CD4-positive, alpha-beta T cell treated with Interleukin-1 beta for 1 hour (primary cell): ENCODE measurements at places on chromosomes 4 and X.

DNA sequence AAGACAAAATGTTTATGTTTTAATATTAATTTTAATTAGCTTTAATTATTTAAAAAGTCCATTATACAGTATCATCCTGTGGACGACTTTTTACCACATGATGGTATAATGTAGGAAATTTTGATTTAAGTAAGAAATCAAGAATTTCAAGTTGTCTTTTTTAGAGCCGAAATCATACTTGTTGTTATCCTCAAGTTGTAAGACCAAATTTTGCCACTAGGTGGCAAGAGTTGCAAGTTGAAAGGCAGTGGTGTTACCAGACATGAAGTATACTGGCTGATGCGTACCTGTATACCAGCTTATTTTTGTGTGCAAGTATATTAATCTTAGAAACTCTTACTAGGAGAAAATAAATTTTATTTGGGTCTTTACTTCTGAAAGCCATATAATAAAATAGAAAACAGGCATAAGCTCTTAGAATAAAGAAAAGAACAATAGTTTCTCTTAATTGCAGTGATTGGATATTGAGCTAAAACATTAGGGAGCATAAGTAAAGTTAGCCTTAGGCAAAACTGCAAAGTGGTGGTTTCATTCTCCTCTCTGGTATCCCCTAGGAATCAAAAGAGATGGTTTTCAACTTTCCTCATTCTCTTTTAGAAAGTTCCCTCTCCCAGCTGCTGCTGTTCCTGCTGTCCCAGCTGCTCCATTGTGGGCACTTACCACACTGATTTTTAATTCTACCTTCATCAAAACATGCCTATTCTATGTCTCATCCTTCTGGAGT is 118.0 kb upstream of the WDFY3 start:
- DNase-seq = peak; percentile 31

- no peak for DNase-seq
Measured at GRCh38 chr4:137861682-137862081, 329.4 kb upstream of the PCDH18 start.

- no peak for DNase-seq
Measured at GRCh38 chrX:118756101-118756500, 28.7 kb downstream of the IL13RA1 start.

DNA sequence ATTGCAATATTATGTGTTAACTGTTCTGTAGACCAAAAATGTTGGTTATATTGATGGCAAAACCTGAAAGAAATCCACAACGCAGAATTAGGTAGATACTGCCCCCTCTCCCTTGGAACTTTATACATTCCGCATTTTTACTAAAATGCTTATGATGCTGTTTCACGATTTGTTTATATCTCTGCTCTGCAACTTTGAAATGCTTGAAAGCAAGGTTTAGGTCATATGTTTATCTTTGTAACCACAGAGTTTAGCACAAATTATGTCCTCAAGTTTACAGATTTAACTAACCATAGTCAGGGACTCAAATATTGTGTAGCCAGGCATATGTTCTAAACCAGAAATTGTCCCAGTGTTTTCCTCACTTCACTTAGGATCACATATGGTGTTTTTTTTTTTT is 66.1 kb upstream of the H2AZ1 start:
- DNase-seq = no peak

DNA sequence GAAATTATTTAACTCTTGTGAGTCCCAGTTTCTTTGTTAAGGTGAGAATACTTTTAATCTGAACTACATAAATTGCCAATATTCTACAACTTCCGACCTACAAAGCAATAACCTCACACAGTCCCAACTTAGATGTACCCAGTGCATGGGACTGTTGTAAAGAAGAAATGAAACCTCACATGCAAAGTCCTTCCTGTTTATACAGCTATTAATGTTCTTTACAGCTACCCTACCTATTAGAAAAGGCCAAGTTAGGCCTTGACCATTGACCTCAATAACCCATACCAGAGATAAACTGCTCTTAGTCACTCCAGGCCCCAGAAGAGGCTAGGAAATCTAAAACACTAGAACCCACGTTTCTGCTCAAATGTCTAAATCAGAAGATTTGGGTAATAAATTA is 920.1 kb upstream of the TENM3 start:
- no peak for DNase-seq

DNA sequence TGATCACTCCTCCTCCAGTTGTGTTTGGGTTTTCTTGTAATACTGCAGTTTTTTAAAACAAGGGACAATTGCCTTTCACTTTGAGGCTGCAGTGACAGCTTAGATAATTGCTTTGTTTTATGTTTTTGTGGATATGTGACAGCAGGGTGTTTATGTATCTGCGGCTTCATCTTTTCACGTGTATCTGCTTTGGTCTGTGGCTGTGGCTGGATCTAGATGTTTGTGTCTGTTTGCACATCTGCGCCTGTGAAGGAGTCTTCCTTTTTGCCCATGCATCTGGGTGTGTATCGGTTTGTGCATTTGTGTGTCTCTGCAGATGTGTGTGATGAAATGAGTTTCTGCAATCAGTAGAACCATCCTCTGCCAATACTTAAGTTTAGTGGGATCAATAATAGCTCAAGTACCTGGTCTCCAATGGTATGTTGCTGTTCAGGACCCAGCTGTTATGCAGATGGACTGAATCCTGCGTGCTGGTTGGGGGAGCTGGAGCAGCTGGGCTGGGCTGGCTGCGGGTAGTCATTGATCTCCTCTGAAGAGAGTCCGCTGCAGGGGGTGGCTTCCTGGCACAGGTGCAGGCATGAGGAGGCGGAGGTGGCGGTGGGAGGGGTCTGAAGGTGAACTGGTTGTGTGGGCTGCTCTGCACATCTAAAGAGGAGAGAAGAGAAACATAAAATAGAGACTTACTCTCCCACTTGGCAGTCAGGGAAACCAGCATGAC is 390.3 kb downstream of the SH2D1A start:
- DNase-seq = peak; percentile 37

- DNase-seq = no peak
Measured at GRCh38 chrX:124726881-124727280, 380.5 kb downstream of the SH2D1A start.

- no peak for DNase-seq
Measured at GRCh38 chr4:14265651-14266050, 638.1 kb upstream of the BOD1L1 start.

DNA sequence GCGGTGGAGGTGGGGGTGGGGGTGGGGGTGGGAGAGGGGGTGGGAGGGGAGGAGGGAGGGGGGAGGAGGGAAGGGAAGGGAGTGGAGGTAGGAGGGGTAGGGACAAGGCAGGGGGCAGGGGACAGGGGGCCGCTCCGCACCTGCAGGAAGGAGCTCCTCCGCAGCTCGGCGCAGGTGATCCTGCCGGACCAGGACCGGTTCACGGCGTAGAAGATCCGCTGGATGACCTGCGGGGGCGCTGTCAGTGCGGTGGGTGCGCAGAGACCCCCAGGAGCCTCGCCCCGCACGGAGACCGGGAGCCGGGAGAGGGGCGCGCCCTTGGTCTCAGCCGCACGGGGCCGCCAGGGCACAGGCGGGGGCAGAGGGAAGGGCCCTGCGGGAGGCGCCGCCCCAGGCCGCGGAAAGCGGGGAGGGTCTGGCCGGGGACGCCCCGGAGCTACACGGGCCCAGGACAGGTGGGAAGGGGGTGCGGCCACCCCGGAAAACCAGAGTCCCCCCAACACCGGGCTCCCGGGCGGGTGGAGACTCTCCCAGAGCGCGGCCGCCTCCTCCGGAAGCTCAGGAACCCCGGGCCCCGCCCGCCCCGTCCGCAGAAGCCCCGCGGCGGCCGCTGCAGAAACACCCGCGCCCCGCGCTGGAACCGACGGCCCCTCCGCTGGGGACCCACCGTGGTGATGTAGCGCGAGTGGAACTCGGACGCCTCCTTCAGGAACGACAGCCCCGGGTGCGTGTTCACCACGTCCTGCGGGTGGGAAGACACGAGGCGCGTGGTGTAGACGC is 27.6 kb upstream of the GTPBP6 start:
- no peak for DNase-seq

GRCh38 chrX:136147976-136148375 is 643 bp downstream of the FHL1 start:
- DNase-seq = no peak

DNA sequence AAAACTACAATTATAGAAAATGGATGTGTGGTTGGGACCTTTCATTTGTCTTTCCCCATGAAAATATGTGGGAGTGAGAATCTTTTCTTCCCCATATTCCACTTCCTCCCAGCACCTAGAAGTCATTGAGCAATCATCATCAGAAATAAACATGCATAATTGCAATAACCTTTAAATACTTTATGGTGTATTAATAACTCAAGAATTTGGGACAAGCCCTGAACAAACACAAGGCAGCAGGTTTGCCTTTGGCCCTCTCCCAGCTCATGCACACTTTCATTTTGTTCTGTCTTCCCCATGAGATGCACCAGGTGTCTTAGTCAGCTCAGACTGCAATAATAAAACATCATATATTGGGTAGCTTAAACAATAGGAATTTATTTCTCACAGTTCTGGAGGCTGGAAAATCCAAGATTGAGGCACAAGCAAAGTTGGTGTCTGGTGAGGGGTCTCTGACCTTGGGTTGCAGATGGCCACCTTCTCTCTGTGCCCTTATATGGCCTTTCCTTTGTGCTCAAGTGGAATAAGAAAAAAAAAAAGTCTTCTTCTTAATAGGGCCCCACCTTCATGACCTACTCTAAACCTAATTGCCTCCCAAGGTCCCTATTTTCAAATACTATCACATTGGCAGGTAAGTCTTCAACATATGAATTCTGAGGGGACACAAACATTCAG is 34.7 kb upstream of the TMEM184C start:
- no peak for DNase-seq

DNA sequence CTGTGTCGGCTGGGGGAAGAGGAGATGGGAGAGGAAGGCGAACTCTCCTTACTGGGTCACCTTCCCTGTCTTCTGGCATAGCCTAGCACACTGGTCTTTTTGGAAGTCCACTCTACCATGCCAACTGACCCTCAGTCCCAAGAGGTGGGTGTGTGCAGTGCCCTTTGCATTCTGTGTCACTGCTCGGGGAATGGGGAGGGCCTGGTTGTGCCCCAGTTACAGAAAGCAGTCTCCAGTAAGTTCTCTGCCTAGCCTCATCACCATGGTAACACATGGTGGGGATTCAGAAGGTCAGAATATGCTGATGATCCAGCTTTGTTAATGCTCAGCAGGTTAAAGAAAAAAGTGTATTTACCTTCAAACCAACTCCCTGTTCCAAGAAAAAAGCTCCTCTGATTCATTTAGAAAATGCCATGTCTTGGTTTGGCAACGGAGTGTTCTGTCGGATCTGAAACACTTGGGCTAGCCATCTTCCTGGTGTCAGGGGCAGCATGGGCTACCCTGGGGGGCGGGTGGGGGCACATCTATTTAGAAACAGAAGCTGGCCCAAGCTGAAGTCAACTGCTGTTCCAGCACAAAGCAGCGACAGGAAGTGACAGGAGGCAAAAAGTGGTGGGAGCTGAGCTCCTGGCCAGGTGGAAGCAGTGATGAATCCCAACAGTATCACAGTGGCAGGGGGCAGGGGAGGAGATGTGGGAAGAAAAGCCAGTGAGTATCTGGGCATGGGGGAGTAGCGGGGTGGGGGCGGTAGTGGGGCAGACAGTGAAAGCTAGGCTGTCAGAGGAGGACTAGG is 37.0 kb downstream of the NSG1 start:
- no peak for DNase-seq

DNA sequence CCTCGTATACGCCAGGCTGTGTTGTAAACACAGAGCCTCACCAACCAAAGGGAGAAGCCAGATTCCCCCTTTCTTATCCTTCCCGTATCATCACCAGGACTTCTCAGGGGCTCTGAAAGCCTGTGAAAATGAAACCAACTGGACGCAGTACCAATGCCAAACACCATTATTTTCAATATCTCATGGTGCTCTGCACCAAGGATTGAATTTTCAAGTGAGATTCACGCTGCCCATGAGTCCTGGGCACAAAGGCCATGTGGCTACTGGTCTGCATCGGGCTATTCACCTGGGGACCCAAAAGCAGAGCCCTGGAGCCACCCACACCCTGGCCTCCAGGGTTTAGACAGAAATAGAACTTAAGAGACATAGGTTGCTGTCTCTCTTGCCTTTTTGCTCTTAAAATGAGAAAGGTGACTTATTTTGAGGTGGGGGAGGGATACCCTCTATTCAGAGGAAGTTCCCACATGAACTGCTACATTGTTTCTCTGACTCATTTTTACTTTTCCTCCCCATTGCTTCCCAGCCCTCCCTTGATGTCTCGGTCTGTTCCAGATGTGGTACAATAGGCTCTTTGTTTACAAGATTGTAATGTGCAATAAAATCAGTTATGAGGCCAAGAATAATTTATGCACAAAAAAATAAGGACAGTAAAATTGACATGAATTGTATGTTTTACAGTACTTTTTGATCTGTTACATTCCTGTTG is 55.4 kb downstream of the MAML3 start:
- no peak for DNase-seq

- no peak for DNase-seq
Measured at GRCh38 chr4:71497078-71497477, 158.3 kb downstream of the SLC4A4 start.

GRCh38 chr4:158949099-158949498 is 153.8 kb upstream of the RAPGEF2 start:
- DNase-seq = no peak

DNA sequence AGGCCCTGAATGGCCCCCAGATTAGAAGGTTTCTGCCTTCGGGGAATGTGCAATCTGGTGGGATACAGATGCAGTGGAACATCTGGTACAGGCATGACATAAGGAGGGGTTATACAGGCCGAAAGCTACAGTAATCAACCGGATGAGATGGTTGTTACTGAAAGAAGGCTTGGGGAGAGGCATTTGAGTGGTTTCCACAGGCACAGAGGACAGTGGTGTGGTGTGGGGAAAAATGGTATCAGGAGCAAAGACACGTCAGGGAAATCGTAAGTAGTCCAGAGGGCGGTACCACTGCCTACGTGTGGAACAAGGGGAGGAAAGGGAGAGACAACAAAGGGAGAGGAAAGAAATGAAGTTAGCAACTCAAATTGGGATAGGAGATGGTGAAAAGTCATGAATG is 3.0 kb downstream of the PDLIM3 start:
- DNase-seq = no peak

GRCh38 chr4:766559-767283 is 59.2 kb downstream of the CPLX1 start:
- DNase-seq = no peak

DNA sequence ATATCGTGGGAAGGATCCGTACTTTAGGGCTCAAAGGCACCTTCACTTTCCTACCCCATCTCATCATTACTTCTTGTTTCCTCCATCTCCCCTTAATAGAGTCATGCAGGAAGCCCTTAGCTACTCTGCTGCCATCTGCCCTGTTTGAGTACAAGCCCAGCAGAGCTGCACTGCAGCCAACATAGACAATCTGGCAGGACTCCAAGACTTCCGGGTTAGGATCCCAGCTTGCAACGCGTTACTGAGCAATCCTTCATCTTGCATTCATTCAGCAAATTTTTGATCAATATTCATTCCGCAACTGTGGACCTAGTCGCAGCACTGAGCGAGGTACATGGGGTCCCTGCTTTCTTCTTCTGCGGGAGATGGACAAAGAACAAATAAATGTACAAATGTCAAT is 344.9 kb downstream of the BCOR start:
- no peak for DNase-seq
